ENCODE measurements at places on chromosomes 2 and 18. TPM values are rescaled to one million over a fixed set of nuclear protein-coding genes. Genes with fewer than 3 reads are reported as not detected.

Gene CCBE1
- total RNA-seq: not detected

Gene HOXD13
- total RNA-seq: not detected

Gene GPR45
- total RNA-seq: not detected

Gene CTIF
- total RNA-seq: 6.3 TPM

Gene COL4A4
- not detected for total RNA-seq

Gene ADCYAP1
- not detected for total RNA-seq

Gene TMEM163
- total RNA-seq: 0.08 TPM

Gene CFAP65
- not detected for total RNA-seq

Gene ONECUT2
- total RNA-seq: not detected

Gene UGT1A4
- total RNA-seq: not detected

Gene SPDYA
- total RNA-seq: 0.99 TPM

Gene SCYGR4
- not detected for total RNA-seq

Gene LHCGR
- not detected for total RNA-seq

Gene ARHGEF33
- total RNA-seq: 0.42 TPM

Gene CRYGD
- total RNA-seq: not detected

Gene SIX3
- not detected for total RNA-seq

Gene ANO7
- total RNA-seq: 4.0 TPM

Gene ASIC4
- total RNA-seq: not detected

Gene IL1R1
- total RNA-seq: 2.1 TPM

Gene UGT1A10
- total RNA-seq: not detected

Gene SERPINB3
- not detected for total RNA-seq

Gene MGAT5
- 45.3 TPM for total RNA-seq

Gene MYL1
- total RNA-seq: not detected

Gene QPCT
- total RNA-seq: 5.5 TPM

Gene CYP26B1
- total RNA-seq: not detected

Gene C2orf78
- total RNA-seq: not detected

Gene GRHL1
- total RNA-seq: 0.40 TPM

Gene TCF23
- not detected for total RNA-seq

Gene RTP5
- 0.25 TPM for total RNA-seq

Gene SERPINB11
- not detected for total RNA-seq

Gene ZAP70
- 201 TPM for total RNA-seq

Gene MYCN
- not detected for total RNA-seq

Gene TLX2
- 0.25 TPM for total RNA-seq

Gene GLB1L
- 4.2 TPM for total RNA-seq

Gene SERPINB5
- total RNA-seq: not detected

Gene G6PC2
- total RNA-seq: not detected

Gene IL36RN
- not detected for total RNA-seq

Gene HJURP
- total RNA-seq: 53.9 TPM

Gene SEH1L
- 136 TPM for total RNA-seq

Gene GPR17
- total RNA-seq: not detected

Gene CROCC2
- total RNA-seq: not detected

Gene KCNF1
- not detected for total RNA-seq

Gene COL6A3
- total RNA-seq: 18.6 TPM

Gene RNF125
- 24.3 TPM for total RNA-seq

Gene UGT1A9
- total RNA-seq: not detected

Gene SNTG2
- total RNA-seq: 1.1 TPM

Gene AMER3
- total RNA-seq: not detected

Gene SLC19A3
- not detected for total RNA-seq

Gene DHRS9
- total RNA-seq: not detected

Gene TMEM37
- not detected for total RNA-seq

Gene B4GALT6
- 4.3 TPM for total RNA-seq

Gene TUBB6
- 12.6 TPM for total RNA-seq

Gene IL1F10
- total RNA-seq: not detected

Gene CRYGC
- not detected for total RNA-seq

Gene TSHZ1
- total RNA-seq: 14.8 TPM
